ENCODE measurements at places on chromosomes 1 and 21.

GRCh38 chr1:216705676-216706075, 17.6 kb downstream of the ESRRG start:
- no peak for DNase-seq

GRCh38 chr1:192700834-192701271, 64.9 kb downstream of the RGS13 start:
- no peak for DNase-seq

DNA sequence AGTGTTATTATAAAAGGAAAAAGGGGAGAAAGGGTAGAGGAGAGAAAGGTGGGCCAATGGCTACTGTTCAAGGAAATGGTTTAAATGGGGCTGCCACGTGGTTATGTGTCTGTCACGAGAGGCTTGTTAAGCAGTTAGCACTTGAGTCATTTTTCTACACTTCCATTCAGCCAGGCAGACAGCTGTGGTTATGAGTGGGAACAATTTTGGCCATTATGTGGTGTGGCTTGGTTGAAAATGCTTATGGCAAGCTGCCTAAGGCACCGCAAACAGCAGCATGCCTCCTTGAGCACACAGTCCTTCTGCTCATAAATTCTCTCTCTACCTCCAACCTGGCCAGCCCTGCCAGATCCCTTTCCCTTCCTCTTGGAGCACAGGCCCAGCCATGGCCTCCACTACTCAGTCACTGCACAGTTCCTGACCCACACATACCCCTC, 3.2 kb upstream of the SRM start:
- DNase-seq = no peak

DNA sequence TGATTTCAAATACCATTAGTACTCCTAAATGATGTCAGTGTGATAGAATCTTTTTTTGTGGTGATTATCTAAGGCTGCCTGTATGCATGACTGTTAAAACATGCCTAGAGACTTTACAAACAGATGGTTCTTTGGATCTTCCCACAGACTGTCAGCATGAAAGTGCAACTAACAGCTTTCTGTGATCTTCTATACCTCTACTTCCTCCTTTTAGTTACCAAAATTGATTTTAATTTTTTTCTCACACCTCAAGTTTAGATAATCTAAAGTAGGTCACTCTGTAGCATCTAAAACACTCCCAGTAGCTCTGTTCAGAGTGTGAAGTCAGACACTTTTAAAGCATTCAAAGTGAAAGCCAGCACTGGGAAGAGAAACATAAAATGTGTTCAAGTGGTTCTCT, 534.5 kb downstream of the PTPRC start:
- no peak for DNase-seq

- DNase-seq = no peak
These were observed 109.6 kb downstream of the SLC45A1 start for GRCh38 chr1:8427493-8427892.

DNA sequence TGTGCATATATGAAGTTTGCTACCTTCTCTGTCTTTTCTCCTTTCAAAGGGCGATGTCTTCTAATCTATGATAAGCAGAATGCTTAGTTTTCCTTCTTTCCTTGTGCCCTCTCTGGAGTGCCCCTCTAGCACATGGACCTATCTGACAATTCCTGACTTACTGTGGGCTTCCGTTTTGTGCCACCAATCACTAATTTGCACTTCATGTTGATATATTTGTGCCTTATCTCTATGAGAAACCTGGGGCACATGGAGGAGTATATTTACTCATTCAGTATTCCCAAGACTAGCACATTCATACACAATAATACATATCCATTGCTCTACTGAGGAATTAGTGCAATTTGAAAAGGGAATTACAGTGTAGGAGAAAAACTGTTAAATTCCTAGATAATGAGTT, 197.7 kb downstream of the CTH start:
- no peak for DNase-seq

DNA sequence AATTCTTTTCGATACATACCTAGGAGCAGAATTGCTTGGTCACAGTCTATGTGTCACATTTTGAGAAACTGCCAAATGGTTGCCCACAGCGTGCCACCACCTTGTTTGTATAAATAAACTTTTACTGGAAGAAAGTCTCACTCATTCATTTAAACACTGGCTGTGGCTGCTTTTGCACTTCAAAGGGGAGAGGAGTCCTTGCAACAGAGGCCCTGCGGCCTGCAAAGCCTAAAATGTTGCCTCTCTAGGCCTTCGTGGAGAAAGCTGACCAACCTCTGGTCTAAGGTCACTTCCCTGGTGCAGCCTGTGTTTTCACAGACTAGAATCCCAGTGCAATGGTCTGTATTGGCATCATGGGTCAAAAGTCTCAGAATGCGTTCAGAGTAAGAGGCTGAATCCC, 8.3 kb downstream of the RIPK4 start:
- DNase-seq = no peak

DNA sequence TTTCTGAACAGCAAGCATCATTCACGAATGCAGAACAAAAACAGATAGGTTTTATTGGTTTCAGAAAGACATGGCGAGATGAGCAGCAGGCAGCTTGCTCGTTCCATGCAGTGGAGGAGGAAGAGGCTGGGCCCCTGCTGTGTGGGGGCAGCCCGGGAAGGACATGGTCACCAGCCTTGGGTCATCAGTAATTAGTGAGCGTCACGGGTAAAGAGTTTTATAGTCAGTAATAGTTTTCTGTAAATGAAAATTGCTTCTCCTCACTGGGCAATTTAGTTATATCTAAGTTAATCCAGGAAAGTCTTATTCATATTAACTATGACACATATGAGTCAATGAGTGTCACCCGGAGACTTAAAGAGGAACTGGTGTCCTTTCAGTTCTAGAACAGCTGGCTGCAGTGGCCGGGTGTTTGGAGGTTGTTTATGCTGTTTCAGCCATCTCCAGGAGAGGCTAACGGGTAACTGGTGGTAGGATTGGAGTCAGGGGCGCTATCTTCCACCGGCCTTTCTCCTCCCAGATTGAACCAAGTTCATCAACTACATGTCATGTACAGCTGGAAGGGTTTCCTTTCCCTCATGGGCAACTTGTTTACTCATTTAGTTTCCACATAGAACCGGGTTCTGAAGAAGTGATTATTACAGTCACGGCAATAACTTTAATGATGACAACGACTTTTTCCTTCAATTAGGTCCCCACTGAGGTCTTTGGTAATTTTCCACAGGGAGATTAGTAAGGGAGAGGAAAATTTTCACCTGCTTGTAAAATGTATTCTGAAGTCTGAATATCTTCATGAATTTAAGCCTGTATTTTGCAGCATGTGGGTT, 34.6 kb upstream of the SLC45A1 start:
- DNase-seq = no peak

- DNase-seq = no peak
These were observed 104.8 kb downstream of the HLX start for GRCh38 chr1:220983877-220984635.

GRCh38 chr1:236753964-236754363, 41.1 kb upstream of the MTR start:
- no peak for DNase-seq

DNA sequence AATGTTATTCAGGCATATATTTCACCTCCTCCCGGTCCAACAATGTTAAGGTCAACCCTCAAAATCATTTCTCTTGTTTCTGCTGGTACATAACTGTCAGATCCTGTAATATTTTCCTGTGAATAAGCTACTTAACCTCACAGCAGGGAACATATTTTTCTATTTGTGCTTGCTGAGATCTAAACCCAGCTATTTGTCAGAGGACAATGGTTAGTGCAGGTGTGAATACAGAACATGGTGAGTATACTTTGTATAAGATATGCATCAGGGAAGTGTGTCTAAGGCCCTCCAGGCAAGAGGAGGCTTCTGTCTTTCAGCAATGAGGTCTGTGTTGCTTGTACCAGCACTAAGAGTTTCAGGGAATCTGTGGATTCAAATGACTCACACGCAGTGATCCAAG, 970.6 kb downstream of the NCAM2 start:
- DNase-seq = no peak

DNA sequence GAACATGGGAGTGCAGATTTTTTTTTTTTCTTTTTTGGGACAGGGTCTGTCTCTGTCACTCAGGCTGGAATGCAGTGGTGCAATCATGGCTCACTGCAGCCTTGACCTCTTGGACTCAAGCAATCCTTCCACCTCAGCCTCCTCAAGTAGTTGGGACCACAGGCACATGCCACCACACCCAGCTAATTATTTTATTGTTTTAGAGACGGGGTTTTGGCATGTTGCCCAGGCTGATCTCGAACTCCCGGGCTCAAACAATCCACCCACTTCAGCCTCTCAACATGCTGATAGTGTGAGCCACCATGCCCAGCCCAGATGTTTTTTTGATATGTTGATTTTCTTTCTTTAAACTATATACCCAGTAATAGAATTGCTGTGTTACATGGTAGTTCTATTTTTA, 57.7 kb downstream of the RGSL1 start:
- no peak for DNase-seq

GRCh38 chr1:6440198-6441126, 15.9 kb downstream of the ESPN start:
- peak; percentile 61 for DNase-seq

DNA sequence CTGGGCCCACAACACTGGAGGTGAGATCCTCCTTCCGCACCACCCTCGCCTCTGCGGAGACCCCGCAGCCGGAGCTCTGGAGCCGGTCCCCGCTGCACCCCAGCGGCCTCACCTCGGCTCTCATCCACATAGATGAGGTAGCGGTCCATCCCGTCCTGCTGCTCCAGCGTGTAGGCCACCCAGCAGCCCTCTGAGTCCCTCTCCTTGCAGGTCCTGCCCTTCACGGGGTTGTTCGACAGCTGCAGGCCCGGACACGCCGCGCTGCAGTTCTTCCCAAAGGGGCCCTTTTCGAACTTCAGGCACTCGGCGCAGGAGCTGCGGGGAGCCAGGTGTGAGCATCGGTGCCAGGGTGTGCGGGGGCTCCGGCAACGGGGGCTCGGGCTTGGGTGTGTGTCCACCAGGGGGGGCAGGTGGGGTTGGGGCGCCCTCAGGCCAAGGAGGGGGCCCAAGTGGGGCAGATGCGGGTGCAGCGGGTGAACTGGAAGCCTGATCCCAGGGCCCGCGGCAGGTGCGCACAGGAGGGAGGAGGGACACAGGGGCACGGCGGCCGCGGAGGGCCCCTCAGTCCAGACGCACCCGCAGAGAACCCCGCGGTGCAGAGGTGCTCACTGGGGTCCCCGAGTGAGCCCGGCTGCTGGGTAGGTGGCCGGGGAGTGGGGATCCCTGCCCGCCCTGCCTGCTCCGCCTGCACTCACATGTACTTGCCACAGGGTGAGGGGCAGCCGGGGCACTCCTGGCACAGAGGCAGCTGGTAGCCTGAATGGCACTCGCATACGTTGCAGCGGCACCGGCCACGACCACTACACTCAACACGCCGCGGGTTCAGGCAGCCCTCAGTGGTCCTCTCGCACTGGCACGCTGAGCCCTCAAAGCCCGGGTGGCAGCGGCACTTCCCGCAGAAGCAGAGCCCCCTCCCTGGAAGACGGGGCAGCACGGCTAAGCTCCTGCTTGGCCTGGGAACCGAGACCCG, 15.4 kb upstream of the PTTG1IP start:
- DNase-seq = no peak
